Renal pelvis (tissue), 12 donors: ENCODE measurements at places on chromosomes 7 and 10. TPM values are rescaled to one million over a fixed set of nuclear protein-coding genes. Genes with fewer than 3 reads are reported as not detected.

DNA sequence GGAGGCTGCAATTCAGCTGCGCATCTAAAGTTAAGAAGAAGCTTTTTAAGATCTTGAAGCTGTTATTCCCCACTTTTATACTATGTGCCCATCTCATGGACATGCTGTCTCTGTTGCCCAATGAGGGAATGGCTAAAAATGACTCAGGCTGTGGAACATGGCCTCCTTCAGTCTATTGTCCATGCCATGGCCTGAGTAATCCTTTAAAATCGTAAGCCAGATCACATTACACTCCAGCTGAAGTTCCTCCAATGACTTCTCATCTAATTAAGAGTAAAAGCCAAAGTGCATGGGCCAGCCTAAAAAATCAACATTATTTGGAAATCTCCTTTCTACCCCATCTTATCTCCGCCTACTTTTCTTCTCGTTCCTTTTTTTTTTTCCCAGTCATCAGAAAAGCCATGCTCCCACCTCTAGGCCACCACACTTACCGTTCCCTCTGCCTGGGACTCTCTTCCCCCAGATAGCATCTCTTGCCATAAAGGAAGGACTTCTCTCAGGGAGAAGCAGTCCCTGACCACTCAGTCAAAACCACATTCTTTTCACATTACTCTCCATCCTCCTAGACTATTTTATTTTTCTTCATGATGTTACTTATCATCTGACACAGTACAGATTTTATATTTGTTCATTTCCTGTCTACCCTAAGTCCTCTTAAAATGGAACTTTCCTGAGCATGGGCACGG, 337.4 kb downstream of the PRPF18 start:
- DNase-seq, result no peak

GRCh38 chr10:128630787-128631252, 504.6 kb upstream of the MKI67 start:
- no peak for DNase-seq

- DNase-seq, result peak; percentile 85
Observed at GRCh38 chr7:134778941-134779740, at the start of gene CALD1. TSS of gene CALD1 (plus strand) at chr7:134779634. CDS start at chr7:134867734, 88,100 bp downstream.

GRCh38 chr10:88865281-88865876, 13.7 kb upstream of the ANKRD22 start:
- DNase-seq, result no peak

- no peak for DNase-seq
Observed at GRCh38 chr7:119465798-119466305, 807.1 kb upstream of the KCND2 start.

- DNase-seq, result no peak
Observed at GRCh38 chr7:65972976-65973375, 9.0 kb downstream of the GUSB start.

GRCh38 chr7:44650772-44651171, 44.3 kb downstream of the OGDH start:
- DNase-seq, result no peak

GRCh38 chr10:54854389-54854788, 53.4 kb upstream of the PCDH15 start:
- DNase-seq, result no peak

DNA sequence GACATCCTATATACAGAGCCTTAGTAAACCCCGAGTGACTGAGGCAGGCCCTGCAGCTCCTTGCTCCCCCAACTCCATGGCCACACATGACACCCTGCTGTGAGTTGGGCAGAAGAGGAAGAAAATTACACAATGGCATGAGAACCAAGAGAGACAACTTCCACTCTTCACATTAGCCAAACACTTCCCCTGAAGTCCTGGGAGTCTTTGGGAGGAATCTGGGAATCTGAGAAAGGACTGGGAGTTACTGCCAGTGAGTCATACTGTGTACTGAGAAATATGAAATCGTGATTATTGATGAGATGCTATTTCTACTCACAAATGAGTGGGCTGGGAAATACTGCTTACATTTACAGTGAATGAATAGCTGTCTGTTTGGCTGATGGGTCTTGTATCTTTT, 116.6 kb downstream of the SPAG6 start:
- no peak for DNase-seq

DNA sequence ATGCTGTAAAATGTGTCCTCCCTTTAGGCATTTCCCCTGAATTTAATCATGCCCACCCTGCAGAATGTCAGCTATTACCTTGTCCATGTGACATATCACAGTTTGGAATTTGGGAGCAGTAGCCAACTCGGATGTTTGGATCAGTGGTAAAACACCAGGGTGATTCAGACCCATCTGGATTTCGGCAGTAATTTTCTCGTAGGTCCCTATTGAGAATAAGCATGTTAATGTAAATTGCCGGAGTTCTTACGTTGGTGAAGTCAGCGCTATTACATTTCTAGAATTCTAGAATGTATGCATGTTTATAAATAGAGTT, 44.1 kb downstream of the HGF start:
- DNase-seq, result no peak

- DNase-seq, result no peak
Observed at GRCh38 chr10:124737221-124737620, 7.0 kb downstream of the FAM53B start.

DNA sequence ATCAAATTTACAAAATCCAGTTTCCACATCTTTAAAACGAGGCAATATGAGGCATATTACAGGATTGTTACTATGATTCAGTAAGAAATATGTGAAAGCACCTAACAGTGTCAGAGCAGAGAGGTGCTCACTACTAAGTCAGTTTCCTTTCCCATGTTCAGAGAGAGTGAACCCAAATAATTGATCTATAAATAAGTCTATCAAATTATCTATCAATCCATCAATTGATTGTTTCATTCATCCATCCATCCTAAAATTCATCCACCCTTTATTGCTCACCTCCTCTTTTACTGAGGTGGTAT, 340.8 kb downstream of the SUGCT start:
- DNase-seq, result no peak

Gene C10orf95
- 1.9 TPM for polyA plus RNA-seq

Gene DENND2A
- 37.3 TPM for polyA plus RNA-seq

Gene PODXL
- polyA plus RNA-seq, result 738 TPM
